ENCODE measurements at places on chromosomes 12 and 14. TPM values are rescaled to one million over a fixed set of nuclear protein-coding genes. Genes with fewer than 3 reads are reported as not detected.
A peak's percentile ranks its signal among the peaks of the same experiment; 100 is the strongest.

- no peak for DNase-seq
These were observed 780.2 kb upstream of the SEL1L start for GRCh38 chr14:82313889-82314288.

DNA sequence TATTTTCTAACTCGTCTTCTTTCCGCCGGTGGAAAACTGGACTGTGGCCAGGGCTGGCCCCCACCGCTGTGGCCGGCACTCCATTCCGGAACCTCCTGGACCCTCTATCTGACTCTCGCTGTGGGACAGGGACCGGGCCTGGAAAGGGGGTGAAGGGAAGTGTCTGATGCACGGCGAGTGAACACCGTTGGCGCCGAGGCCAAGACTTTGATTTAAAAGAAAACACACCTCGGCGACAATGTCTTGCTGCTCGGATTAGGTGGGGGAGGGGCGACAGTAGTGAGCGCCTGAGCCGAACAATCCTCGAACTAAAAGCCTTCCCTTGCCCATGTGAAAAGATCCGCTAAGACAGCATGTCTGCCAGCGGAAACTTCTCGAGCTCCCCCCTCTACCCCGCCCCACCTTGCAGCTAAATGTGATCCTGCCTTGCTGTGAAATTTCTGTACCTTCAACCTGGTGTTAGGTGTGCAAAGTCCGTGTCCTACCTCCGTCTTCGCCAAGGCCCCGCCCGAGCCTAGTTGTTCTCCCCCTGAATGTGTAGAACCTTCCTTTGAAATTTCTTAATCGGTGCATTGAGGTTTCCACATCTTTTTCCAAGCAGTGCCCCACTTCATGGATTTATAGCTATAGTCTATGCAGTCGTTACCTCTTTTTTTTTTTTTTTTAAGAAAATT lies 862 bp upstream of the HOTAIR start:
- no peak for DNase-seq

Gene PLEKHD1
- polyA plus RNA-seq: 1.9 TPM

Gene CALM1
- polyA plus RNA-seq: 379 TPM

DNA sequence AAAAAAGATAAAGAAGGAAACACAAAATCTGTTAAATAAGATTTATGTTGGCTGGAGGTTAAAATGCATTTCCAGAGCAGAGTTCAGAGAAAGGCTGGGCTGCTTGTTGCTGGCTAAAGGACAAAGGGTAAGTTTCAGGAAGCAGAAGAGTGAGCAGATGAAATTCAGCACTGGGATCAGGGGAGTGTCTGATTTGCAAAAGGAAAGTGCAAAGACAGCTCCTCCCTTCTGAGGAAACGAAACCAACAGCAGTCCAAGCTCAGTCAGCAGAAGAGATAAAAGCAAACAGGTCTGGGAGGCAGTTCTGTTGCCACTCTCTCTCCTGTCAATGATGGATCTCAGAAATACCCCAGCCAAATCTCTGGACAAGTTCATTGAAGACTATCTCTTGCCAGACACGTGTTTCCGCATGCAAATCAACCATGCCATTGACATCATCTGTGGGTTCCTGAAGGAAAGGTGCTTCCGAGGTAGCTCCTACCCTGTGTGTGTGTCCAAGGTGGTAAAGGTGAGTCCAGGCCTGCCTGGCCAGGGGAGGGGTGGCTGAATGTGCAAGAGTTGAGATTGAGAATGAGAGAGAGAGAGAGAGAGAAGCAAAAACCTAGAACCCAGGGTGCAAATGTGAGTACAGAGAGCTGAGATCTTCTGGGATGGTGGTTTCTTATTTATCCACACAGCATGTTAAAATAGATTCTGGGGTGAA lies at the start of gene OAS1:
TSS of gene OAS1 (plus strand) at position 251 of the 703 bp plus-strand sequence. CDS start at position 329, 78 bp downstream.
- peak; percentile 61 for DNase-seq

DNA sequence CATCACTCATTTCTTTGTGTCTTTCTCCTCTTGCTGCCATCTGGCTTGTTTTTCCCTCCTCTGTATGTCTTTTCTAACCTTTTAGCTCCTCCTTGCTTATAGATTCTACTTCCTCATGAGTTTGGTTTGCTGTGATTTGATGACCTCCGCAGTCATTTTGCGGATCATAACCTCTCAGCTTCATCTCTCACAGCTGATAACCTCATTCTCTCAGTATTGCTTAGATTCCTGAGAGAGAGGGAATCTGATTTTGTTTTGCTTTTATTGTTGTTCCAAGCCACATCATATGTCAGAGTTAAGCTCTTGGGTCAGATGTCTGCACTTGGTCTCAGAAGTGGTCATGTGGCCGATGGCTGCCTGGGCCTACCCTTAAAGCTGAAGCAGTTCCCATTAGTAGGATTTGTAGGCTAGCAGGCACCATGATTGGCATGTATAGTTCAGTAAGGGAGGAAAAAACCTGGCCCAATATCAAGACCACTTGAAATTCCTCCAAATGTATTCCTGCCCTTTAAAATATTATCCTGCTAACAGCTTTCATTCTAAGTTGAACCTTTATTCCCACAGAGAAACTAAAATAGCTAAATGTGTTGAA lies 13.5 kb downstream of the ZNF664 start:
- no peak for DNase-seq

Gene PAPLN
- 12.4 TPM for polyA plus RNA-seq
